Right forelimb (tissue), 1 donor: ENCODE measurements at places on chromosomes 16 and 17.
A peak's percentile ranks its signal among the peaks of the same experiment; 100 is the strongest.

DNA sequence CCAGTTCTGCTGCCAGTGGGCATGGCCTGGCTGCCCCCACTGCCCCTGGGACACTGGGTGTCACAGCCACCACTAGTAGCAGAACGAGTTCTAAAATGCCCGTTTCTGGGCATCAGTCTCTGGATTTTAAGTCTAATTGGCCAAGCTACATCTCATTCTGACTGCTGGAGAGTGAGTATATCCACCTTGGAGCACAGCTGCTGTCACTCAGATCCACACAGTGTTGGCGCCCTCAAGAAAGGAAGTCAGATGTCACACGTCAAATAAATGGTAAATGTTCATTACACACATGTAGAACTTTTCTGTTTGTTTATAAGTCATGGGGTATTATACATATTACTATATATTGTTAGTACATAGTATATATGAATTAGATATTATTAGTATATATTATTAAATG lies 19.4 kb downstream of the GNGT2 start:
- no peak for DNase-seq

DNA sequence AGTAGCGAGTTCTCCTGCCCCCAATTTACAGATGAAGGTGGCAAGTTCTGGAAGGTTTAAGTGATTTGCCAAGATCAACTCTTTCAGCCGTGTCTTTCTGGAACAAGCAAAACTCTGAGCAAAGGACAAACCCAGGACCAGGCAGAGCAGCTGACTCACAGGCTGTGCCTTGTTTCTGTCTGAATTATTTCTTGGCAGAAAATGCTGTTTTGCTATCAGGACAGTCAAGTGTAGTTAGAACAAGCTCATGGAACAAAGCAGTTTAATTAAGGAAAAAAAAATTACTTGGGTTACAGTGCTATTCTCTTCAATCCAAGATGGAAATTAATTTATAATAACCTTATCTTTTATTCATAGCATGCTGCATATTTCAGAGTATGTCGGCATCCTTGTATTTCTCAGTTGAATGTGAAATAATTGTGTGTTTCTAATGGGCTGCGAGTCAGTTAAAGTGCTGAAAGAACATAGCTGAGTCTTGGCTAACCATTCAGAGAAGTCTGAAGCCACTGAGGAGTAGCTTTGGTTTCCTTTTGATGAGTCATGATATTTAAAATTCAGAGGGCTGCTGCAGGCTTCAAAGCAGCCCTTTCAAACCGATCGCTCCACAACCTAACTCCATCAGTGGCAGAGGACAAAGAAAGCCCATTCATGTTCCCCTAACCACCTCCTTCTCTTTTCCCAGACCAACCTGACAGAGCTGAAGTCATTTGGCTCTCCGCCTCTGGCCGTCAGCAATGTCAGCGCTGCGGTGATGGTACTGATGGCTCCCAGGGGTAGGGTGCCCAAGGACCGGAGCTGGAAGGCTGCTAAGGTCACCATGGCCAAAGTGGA lies 143.7 kb downstream of the ZNF18 start:
- no peak for DNase-seq

DNA sequence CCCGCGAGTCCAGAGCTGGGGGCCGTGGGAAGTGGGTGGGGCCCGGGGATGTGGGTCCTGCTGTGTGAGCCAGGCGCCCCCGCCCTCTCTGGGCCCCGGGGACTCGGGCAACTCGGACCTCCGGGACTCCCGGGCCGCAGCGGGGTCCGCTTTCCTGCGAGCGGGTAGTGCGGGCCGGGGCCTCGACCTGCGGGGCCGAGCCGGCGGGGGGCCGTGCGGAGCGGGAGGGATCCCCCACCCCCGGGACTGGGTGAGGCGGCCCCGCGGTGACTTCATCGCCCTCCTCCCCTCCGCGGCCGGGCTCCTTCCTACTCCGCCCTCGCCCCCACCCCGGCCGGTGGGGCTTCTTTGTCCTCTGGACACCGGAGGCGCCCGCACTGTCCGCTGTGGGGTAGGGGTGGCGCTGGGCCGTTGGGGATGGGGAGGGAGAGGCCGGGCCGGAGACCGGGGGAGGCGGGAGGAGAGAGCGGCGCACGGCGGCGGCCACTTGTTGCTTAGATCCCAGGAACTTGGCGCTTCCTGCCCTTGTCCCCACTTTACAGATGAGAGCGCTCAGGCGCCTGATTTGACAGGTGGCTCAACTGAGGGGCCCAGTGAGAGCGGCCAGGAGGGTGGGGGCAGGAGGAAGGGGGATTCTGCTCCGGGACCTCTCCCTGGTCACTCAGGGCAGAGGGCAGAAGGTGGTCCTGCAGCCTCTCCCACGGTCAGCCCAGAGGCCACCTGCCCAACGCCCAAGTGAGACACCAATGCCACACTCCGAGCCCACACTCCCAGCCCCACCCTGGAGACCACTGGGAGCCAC lies 874 bp downstream of the CMTM3 start:
- peak; percentile 78 for DNase-seq

- no peak for DNase-seq
Measured at GRCh38 chr16:75647112-75647491, 363 bp downstream of the KARS1 start.

DNA sequence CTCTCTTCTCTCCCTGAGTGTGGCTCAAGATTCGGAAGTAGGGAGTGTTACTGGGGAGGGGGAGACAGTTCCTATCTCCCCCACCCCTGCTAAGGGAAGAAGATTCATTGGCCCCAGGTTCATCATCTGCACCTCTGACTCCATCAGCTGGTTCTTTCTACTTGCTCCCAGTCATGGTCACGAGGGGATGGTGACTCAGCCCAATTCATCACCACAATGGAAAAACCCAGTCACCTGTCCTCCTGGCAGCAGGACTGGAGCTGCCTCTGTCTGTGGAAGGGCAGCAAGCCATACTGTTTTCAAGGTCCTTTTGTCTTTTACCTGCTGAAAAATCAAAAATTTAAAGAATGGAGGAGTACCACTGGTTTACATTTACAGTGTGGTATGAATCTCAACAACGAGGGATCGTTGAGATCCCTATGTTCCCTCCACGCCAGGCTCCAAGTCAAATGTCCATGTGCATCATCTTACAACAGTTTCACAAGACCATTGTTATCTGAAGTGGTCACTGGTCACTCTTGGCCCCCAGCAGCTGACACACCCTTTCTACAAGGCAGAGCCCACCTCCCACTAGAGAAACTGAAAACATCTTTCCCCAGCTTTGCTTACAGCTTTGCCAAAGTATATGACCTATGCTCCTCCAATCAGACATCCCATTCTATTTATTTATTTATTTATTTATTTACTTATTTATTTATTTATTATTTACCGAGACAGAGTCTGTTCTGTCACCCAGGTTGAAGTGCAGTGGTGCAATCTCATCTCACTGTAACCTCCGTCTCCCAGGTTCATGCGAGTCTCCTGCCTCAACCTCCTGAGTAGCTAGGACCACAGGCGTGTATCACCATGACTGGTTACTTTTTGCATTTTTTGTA lies 40.4 kb upstream of the NDRG4 start:
- no peak for DNase-seq

DNA sequence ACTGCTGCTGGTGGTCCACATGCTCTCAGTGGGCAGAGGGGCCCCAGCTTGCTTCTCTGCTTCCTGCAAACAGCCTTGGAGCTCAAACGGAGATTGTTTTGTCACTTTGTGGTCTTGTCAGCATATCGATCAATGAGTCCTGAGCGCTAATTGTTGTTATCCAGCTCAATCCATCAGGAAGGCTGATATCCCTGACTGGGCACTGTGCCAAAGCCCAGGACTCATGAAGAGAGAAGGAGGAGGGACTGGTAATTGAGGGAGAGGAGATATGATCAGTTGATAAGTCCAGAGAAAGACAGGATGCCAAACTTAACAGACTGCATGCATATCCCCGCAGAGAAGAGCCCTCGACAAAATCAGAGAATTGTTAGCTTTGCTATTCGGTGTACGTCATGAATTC lies 58.6 kb upstream of the DNAH9 start:
- DNase-seq: no peak

DNA sequence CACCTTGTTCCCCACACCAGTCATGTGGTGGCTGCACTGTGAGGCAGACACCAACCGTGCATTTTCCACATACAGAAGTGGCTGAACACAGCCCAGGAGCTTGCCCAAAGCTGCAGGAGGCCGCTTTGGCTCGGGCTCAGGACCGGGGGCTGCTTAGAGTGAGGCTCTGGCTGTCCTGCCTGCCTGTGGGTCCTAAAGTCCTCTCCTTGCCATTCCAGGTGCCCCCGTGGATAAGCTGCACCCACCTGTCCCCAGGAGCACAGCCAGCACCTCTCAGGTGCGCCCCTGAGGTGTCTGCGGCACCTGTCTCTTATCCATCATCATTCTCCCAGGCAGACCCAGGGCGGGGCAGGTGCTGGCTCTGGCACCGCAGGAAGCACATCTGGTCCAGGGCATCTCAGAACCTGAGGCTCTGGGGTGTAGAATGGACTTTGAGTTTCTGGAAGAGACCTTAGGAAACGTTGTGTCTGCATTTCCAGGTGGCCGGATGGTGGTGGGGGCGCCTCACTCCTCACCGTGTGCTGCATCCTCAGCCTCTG lies 180.5 kb upstream of the ZNF469 start:
- no peak for DNase-seq

DNA sequence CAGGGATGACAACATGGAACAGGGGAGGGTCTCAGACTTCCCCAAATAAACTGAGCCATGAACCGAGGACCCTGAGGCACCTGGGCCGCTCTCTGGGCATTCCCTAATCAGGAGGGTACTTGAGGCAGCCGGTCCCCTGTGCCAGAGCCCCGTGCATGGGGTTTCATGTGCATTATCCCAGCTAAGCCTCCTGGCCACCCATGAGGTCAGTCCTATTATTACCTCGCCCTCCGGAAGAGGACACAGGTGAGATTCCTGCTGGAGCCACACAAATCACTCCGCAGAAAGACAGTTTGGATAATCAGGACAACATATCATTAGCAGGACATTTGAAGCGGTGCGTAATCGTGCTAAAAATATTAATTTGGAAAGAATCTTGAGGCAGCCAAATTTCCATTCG lies 274.0 kb downstream of the PARN start:
- no peak for DNase-seq

GRCh38 chr16:12265108-12265507 lies 288.6 kb downstream of the SNX29 start:
- no peak for DNase-seq

GRCh38 chr17:77489893-77490255 lies 349.1 kb downstream of the SEC14L1 start:
- DNase-seq: peak; percentile 80

DNA sequence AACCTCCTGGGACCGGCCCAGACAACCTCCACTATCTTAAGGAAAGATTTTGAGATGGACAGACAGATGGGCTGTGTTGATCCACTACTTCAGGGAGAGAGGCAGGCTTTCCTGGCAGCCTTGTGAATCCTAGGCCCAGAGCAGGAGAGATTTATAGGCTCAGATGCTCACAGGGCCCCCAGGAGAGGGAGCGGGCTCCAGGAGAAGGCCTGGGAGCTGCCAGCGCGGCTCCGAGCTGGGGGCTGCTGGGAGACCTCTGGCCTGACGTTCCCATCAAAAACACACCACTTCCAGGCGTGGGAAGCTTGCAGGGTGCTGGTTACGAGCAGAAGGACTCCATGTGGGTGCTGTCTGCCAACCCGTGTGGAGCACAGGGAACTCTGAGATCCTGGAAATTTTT lies 53.2 kb downstream of the MYH11 start:
- no peak for DNase-seq

GRCh38 chr17:4074831-4075495 lies 67.9 kb downstream of the ZZEF1 start:
- no peak for DNase-seq

DNA sequence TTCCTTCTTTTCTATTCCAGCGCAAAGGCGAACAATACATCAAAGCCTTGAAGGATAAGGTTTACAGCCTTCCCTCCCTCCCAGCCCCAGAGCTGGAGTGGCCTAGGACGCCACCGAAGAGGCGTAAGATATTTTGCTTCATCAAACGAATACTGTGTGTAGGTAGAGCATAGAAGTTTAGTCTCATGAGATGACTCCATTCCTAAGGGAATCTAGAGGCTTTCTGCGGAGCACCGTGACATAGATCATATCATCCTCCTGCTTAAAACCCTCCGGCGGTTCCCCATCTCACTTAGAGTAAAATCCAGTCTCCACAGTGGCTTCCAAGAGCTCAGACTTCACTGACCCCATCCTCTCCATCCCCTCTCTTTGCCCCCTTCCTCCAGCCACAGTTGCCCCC lies 191.9 kb downstream of the IRX3 start:
- no peak for DNase-seq

GRCh38 chr16:9060225-9060624 lies 31.2 kb upstream of the HAPSTR1 start:
- DNase-seq: no peak

DNA sequence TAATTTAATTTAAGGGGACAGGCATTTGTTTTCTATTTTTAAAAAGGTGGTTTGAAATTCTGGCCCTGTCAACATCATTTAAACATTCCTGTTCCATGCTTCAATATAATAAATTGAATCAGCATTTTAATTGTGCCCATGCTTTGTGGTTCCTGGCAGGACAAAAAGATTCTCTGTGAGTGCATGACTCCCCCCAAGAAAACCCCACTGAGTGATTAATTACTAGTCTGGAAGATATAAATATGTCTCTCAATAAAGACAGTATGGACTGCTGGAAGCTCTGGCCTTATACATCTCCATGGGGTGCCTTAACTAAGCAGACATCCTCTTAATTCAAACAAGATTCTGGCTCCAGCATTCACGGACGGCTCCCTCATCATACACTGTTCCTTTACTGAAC lies 95.0 kb upstream of the PSMD7 start:
- no peak for DNase-seq

GRCh38 chr16:4385789-4386450 lies 14.3 kb downstream of the VASN start:
- DNase-seq: peak; percentile 76

- peak; percentile 81 for DNase-seq
Measured at GRCh38 chr17:34637548-34638525, 58.5 kb downstream of the TMEM132E start.

- no peak for DNase-seq
Measured at GRCh38 chr17:28878981-28879380, 18.6 kb downstream of the FLOT2 start.

GRCh38 chr16:86959091-86959651 lies 358.0 kb downstream of the C16orf95 start:
- DNase-seq: peak; percentile 70

DNA sequence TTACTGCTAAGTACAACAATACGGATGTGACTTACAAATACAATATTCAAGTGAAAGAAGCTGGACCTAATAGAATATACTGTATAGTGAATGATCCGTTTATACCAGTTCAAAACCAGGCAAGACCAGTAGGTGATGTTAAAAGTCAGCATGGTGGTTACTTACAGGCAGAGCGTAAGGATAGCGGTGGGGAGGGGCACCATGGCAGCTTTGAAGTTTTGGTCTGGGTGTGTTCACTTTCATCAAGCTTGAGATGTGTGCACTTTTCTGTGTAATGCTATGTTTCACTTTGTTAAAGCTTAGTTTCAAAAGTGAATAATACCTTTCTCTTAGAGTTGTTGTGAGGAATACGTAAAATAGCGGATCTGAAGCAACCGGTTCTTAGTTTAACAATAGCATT lies 16.5 kb upstream of the SLC35G3 start:
- no peak for DNase-seq

GRCh38 chr16:56679818-56680217 lies 2.5 kb upstream of the MT1X start:
- no peak for DNase-seq
